H1 (cell line): ENCODE measurements at places on chromosomes 3 and 15. TPM values are rescaled to one million over a fixed set of nuclear protein-coding genes. Genes with fewer than 3 reads are reported as not detected.

Gene SPSB4
- 17.2 and 18.1 TPM in 2 replicates for total RNA-seq

Gene FETUB
- not detected in 2 replicates for total RNA-seq

Gene CMTM7
- 30.6 and 33.3 TPM in 2 replicates for total RNA-seq

Gene MST1
- 6.2 and 8.5 TPM in 2 replicates for total RNA-seq

Gene NANOGP8
- 31.9 and 40.6 TPM in 2 replicates for total RNA-seq

Gene AMIGO3
- total RNA-seq: 1.6 and 2.9 TPM in 2 replicates

Gene DCLK3
- total RNA-seq: 0.63 and 0.69 TPM in 2 replicates

Gene AADACL2
- not detected in 2 replicates for total RNA-seq

Gene RTP3
- total RNA-seq: 0.33 TPM in 1 of 2 replicates, not detected in the other

Gene CCDC9B
- 0.33 and 0.78 TPM in 2 replicates for total RNA-seq

Gene ZPLD1
- not detected in 2 replicates for total RNA-seq

Gene LMCD1
- total RNA-seq: 26.5 and 30.1 TPM in 2 replicates

Gene EPHB1
- total RNA-seq: 5.9 TPM in 2 replicates

Gene SLC12A1
- total RNA-seq: 1.0 TPM in 2 replicates

Gene GP5
- total RNA-seq: 0.10 and 0.13 TPM in 2 replicates

Gene FBXL22
- total RNA-seq: 0.47 and 0.54 TPM in 2 replicates

Gene PP2D1
- total RNA-seq: not detected in 2 replicates

Gene SPINT1
- total RNA-seq: 117 TPM in 2 replicates

Gene SPATA12
- total RNA-seq: 0.19 and 0.34 TPM in 2 replicates

Gene VGLL3
- 13.4 and 21.6 TPM in 2 replicates for total RNA-seq

Gene COLQ
- 0.99 and 1.9 TPM in 2 replicates for total RNA-seq

Gene VEPH1
- total RNA-seq: 10.9 and 18.3 TPM in 2 replicates

Gene PRR20G
- total RNA-seq: not detected in 2 replicates

Gene EID1
- total RNA-seq: 110 and 135 TPM in 2 replicates

Gene PIF1
- 136 and 138 TPM in 2 replicates for total RNA-seq

Gene IGDCC3
- 45.7 and 45.9 TPM in 2 replicates for total RNA-seq

Gene TIMP4
- total RNA-seq: 7.5 and 8.7 TPM in 2 replicates

Gene ANKUB1
- not detected in 2 replicates for total RNA-seq

Gene GOLGA8T
- 1.0 and 1.5 TPM in 2 replicates for total RNA-seq

Gene PPP2R3A
- 14.0 and 15.2 TPM in 2 replicates for total RNA-seq

Gene GDPGP1
- 3.7 and 5.6 TPM in 2 replicates for total RNA-seq

Gene ROBO1
- 91.0 and 93.6 TPM in 2 replicates for total RNA-seq

Gene CCDC51
- 20.3 and 21.3 TPM in 2 replicates for total RNA-seq

Gene STAC
- total RNA-seq: 16.5 and 18.1 TPM in 2 replicates

Gene KIF7
- total RNA-seq: 14.0 TPM in 2 replicates

Gene CCNL1
- total RNA-seq: 61.2 and 68.6 TPM in 2 replicates

Gene TTLL13
- 0.19 TPM in 1 of 2 replicates, not detected in the other for total RNA-seq

Gene MGLL
- 0.34 and 0.75 TPM in 2 replicates for total RNA-seq
